SW 1271 (cell line): ENCODE measurements at places on chromosomes 12 and 14.

DNA sequence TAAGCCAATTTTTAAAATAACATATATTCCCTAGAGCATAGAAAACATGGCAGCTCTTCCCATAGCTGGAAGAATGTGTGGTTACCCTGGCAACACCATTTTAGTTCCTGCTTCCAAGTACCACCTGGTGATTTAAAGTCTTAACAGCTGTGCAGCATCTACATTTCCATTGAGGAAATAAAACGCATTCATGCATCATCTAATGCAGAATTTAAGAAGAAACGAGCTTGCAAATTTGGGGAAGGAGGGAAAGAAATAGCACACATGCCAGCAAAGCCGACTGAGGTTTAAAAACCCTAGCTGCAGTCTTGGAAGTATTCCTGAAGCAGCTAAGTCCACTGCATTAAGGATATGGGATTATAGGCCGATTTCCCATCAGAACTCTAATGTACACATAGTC lies 22.8 kb upstream of the SLC38A2 start:
- no peak for DNase-seq

GRCh38 chr12:75790219-75790618 lies 241.4 kb downstream of the PHLDA1 start:
- DNase-seq: no peak

GRCh38 chr12:41683023-41683422 lies 461.7 kb downstream of the GXYLT1 start:
- no peak for DNase-seq

DNA sequence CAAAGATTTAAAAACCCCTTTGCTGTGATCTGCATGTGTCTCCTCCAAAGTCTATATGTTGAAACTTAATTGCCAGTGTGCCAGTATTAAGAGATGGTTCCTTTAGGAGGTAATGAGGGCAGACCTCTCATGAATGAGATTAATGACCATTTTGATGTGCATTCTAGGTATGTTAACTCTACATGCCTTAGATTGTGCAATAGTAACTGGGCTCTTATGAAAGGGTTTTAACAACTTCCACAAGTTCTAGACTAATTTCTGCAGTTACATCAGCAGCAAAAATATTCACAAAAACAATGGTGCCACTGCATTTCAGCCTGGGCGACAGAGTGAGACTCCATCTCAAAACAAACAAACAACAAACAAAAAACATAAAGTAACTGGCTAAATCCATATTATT lies 3.8 kb upstream of the TAS2R10 start:
- no peak for DNase-seq

DNA sequence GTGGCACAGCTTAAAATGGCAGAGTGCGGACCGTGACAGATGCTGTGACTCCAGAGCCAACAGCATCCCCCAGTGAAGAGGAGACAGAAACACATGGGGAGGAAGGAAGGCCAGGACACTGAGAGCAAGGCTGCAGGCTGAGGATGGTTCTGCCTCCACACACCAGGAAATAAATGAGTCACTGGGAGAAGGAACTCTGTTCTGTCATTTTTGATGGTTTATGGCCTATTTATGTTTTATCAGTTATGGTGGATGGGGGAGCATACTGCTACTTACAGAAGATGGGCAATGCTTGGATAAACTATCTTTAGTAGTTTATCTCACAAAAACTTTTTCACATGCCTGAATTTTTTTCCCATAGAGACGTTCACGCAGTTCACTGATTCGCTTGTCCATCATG lies 33.8 kb downstream of the ZFYVE21 start:
- no peak for DNase-seq

DNA sequence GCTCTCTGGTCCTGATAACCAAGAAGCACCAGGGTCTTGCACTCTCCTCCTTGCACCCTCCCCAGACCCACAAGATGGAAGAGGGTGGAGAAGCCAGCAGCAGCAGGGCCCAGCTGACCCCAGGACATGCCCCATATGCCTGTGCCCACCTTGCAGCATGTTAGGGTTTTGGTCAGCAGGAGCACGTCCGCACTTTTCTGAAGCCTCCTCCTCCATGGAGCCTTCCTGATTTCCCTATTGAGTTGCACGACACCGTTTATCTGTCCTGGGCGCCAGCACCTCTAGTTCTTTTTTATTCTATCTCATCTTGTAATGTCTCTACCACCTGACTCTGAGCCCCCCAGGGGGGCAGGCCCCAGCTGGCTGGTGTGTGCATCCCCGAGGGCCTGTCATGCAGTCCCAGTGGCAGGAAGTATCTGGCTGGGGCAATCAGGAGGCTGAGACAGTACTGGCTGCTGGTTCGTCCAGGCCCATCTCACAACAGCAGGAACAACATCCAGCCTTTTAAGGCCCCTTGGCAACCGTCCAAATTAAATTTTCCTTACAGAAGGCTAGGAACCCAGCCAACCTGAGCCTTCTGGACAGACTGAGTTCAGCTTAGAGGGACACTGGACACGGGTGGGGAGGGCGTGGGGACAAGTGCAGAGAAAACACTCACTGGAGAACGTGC lies 39.6 kb downstream of the CCDC85C start:
- DNase-seq: no peak

- DNase-seq: no peak
Observed at GRCh38 chr12:96493106-96493505, 3.7 kb downstream of the CFAP54 start.

DNA sequence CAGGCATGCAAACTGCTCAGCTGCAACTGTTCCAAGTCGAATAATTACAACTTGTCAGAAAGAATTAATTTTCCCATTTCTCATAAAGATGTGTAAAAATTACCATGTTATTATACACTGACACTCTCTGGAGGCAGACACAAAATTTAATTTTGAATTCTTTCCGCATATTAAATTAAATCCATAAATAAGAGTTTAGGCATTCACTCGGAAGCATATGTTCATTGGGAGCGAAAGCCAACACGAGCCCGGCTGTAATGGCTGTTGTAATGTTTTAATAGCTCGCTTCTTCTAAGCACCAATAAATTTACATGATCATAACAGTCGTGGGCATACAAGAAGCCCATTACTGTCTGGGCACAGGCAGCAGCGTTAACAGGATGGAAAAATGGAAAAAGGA lies 189.6 kb upstream of the SOX5 start:
- DNase-seq: no peak

GRCh38 chr12:20701106-20701505 lies 6.0 kb downstream of the SLCO1C1 start:
- DNase-seq: no peak

- no peak for DNase-seq
Observed at GRCh38 chr12:117045160-117046010, 53.8 kb downstream of the TESC start.

DNA sequence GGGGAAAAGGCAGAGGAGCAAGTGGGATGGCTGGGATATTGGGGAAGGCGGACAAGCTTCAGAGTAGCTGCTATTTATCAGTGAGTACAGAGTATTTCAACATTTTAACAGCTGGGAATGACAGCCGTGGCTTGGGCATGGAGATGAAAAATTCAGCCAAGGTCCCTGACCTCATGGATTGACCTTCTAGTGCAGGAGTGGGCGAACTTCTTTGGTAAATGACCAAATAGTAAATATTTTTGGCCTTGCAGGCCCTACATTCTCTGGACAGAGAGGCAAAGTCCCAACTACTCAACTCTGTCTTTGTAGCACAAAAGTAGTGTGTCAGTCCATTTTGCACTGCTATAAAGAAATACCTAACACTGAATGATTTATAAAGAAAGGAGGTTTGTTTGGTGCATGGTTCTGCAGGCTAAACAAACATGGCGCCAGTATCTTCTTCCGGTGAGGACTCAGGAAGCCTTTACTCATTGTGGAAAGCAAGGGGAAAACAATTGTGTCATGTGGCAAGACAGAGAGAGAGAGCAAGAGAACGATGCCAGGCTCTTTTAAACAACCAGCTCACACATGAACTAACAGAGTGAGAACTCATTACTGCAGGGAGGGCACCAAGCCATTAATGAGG lies 33.6 kb downstream of the TMEM233 start:
- no peak for DNase-seq

- DNase-seq: no peak
Observed at GRCh38 chr12:10363914-10364814, 25.7 kb downstream of the KLRK1 start.

GRCh38 chr12:99111600-99111999 lies 466.5 kb downstream of the APAF1 start:
- no peak for DNase-seq
